ENCODE measurements at places on chromosomes 4 and X. TPM values are rescaled to one million over a fixed set of nuclear protein-coding genes. Genes with fewer than 3 reads are reported as not detected.

Gene SLC26A1
- not detected for total RNA-seq

Gene VSIG4
- total RNA-seq: 0.60 TPM

Gene CA5B
- total RNA-seq: 82.2 TPM

Gene SGMS2
- total RNA-seq: not detected

Gene GPRIN3
- total RNA-seq: 88.5 TPM

Gene SPATA4
- not detected for total RNA-seq

Gene AMOT
- total RNA-seq: 2.7 TPM

Gene ZFP42
- total RNA-seq: not detected

Gene RCHY1
- 29.0 TPM for total RNA-seq

- H3K27ac ChIP-seq: no peak overlapping the region
- no peak overlapping the region for H3K4me3 ChIP-seq
- H3K27me3 ChIP-seq: no peaks in the 10 kb centered on the region
- no peaks in the 10 kb centered on the region for H3K4me1 ChIP-seq
- no peak for DNase-seq
These were observed 206.0 kb downstream of the HHIP start for GRCh38 chr4:144851948-144852347.

DNA sequence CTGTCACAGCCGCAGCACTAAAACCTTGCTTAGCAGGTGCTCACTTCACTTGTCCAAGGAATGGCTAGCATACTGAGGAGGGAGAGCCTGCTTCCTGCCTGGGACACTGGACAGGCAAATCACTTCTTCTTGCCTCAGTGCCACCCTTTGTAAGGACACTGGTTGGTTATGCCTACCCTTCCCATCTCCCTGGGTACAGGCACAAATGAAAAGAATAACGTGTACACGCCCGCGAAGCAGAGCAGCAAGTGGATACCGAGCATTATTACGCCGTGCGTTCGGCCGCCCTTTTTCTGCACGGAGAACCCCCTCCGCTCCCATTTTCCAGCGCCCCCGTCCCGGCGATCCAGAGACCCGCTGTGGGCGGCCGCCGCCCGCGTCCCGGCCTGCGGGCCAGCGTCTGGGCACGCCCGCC lies 338 bp upstream of the KLHL2 start:
- H3K27me3 ChIP-seq: no peaks in the 10 kb centered on the region
- H3K4me3 ChIP-seq: peak overlapping the region; percentile 94
- H3K36me3 ChIP-seq: peaks cover 3% of the 10 kb centered on the region
- DNase-seq: no peak

DNA sequence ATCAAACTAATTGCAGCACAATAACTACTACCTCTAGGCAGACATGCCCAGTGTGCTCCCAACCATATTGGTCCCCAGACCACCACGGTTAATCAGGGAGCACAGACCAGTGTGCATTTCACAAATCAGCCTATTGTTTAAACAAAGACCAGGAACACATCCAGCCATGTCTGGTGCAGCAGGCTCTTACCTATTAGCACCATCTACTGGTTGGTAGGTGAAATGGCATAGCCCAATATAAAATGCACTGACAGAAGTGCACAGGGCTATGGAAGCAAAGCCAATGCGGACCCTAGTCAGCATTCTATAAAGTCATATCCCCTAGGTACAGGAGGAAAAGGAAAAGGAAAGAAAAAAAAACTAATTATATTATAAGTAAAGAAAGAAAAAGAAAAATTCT lies 15.5 kb upstream of the CYLC1 start:
- no peak for DNase-seq
- H3K27ac ChIP-seq: no peak overlapping the region
- no peaks in the 10 kb centered on the region for H3K36me3 ChIP-seq

- H3K36me3 ChIP-seq: peaks cover 2% of the 10 kb centered on the region
- no peak for DNase-seq
- H3K4me3 ChIP-seq: no peak overlapping the region
These were observed 45.7 kb upstream of the INTU start for GRCh38 chr4:127586922-127587571.

- no peak for DNase-seq
- H3K4me1 ChIP-seq: peaks cover 33% of the 10 kb centered on the region
- H3K36me3 ChIP-seq: peaks cover 2% of the 10 kb centered on the region
- peak overlapping the region; percentile 36 for H3K4me3 ChIP-seq
- peak overlapping the region; percentile 88 for H3K27ac ChIP-seq
These were observed 32.3 kb downstream of the BCOR start for GRCh38 chrX:40065296-40066046.

- H3K4me1 ChIP-seq: no peaks in the 10 kb centered on the region
- no peaks in the 10 kb centered on the region for H3K36me3 ChIP-seq
- no peak overlapping the region for H3K4me3 ChIP-seq
- H3K27me3 ChIP-seq: no peaks in the 10 kb centered on the region
- no peak overlapping the region for H3K27ac ChIP-seq
- no peak for DNase-seq
These were observed 23.2 kb upstream of the LUZP4 start for GRCh38 chrX:115266300-115266699.

DNA sequence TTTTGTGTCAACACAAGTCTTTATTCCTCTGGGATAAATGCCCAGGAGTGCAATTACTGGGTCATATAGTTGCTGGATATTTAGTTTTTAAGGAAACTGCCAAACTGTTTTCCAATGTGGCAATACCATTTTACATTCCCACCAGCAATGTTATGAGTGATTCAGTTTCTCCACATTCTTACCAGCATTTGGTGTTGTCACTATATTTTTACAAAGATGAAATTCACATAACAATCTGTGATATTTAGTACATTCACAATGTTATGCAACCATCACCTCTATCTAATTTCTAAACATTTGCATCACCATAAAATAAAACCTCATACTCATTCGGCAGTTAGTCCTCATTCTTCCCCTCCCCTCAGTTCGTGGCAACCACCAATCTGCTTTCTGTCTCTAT lies 75.0 kb downstream of the MAMLD1 start:
- no peak for DNase-seq
- H3K4me1 ChIP-seq: no peaks in the 10 kb centered on the region
- H3K4me3 ChIP-seq: no peak overlapping the region
- H3K36me3 ChIP-seq: no peaks in the 10 kb centered on the region
- no peak overlapping the region for H3K27ac ChIP-seq

- peaks cover 2% of the 10 kb centered on the region for H3K36me3 ChIP-seq
- H3K4me3 ChIP-seq: peak overlapping the region; percentile 67
- H3K4me1 ChIP-seq: no peaks in the 10 kb centered on the region
- no peak overlapping the region for H3K27ac ChIP-seq
- no peak for DNase-seq
These were observed 87.3 kb downstream of the PRSS12 start for GRCh38 chr4:118265312-118266144.

- no peak for DNase-seq
- H3K4me3 ChIP-seq: no peak overlapping the region
- no peaks in the 10 kb centered on the region for H3K4me1 ChIP-seq
- no peak overlapping the region for H3K27ac ChIP-seq
- H3K27me3 ChIP-seq: no peaks in the 10 kb centered on the region
- peaks cover 4% of the 10 kb centered on the region for H3K36me3 ChIP-seq
These were observed 96.7 kb upstream of the PBDC1 start for GRCh38 chrX:76076124-76076523.

DNA sequence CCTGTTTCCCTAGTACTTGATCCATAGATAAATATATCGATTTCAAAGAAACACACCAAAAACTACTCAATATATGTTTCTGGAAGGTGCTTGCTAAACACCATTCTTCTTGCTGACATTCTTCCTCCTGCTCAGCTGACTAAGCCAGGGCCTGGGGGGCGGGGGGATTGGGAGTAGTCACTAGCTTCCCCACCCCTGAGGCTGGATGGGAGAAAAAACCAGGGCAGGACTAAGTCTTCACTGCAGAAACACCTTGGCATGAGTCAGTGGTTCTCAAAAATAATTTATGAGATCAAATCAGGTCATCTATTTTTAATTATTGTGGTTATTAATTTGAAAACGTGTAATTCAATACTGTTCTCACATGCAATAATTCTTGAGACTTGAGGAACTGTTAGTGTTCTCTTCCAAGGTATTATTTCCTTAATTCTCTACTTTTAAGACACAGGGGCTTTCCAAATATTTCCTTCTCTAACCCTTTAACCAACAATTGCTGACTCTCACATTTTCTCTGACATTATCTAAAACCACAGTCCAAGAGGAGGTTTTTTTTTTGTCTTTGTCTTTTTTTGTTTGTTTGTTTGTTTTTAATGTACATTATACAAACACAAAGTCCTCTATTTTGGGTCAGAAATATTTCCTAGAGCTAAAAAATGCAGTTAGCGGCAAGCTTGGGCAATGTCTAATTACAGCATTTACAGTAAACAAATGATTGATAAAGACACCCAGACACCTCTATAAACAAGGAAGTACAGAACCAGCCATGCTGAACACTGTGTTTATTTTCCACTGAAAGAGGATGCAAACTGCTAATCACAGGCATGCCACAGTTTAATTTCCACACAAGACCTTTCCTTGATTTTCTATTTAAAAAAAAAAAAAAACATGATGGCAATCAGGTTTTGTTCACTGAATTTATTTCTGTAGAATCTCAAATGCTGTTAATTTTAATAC lies 120.3 kb upstream of the USP9X start:
- no peaks in the 10 kb centered on the region for H3K27me3 ChIP-seq
- H3K36me3 ChIP-seq: no peaks in the 10 kb centered on the region
- no peak overlapping the region for H3K27ac ChIP-seq
- no peaks in the 10 kb centered on the region for H3K4me1 ChIP-seq

DNA sequence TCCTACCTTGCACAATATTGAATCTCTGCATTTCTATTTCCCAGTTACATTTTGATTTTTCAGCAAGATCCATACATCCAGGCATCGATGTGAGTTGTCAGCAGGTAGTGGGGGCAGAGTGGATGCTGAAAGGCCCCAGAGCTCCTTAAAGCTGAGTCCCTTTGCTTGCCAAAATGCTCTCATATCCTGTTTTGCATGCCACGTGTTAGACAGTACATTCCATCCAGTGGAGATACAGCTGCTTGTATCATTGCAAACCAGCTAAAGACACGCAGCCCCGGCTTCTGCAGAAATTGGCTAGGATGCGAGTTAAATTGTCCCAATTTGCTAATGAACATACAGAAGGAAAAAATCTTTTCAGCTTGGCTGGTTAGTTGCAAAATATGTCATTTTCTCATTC lies 179.6 kb upstream of the MXRA5 start:
- H3K27ac ChIP-seq: no peak overlapping the region
- no peaks in the 10 kb centered on the region for H3K27me3 ChIP-seq
- H3K4me1 ChIP-seq: no peaks in the 10 kb centered on the region
- no peak for DNase-seq
- no peak overlapping the region for H3K4me3 ChIP-seq

- H3K27me3 ChIP-seq: peaks cover 15% of the 10 kb centered on the region
- no peak overlapping the region for H3K27ac ChIP-seq
- DNase-seq: no peak
- H3K36me3 ChIP-seq: no peaks in the 10 kb centered on the region
- H3K4me1 ChIP-seq: peaks cover 11% of the 10 kb centered on the region
- H3K4me3 ChIP-seq: no peak overlapping the region
These were observed 8.4 kb upstream of the DUSP9 start for GRCh38 chrX:153638436-153639176.

GRCh38 chr4:95304898-95305297 lies 243.9 kb downstream of the UNC5C start:
- H3K36me3 ChIP-seq: no peaks in the 10 kb centered on the region
- no peaks in the 10 kb centered on the region for H3K27me3 ChIP-seq
- no peak overlapping the region for H3K27ac ChIP-seq

GRCh38 chrX:17377795-17378194 lies 2.8 kb downstream of the NHS start:
- peaks cover 5% of the 10 kb centered on the region for H3K27me3 ChIP-seq
- no peak for DNase-seq
- H3K4me1 ChIP-seq: no peaks in the 10 kb centered on the region
- no peaks in the 10 kb centered on the region for H3K36me3 ChIP-seq
- no peak overlapping the region for H3K4me3 ChIP-seq

- H3K36me3 ChIP-seq: peaks cover 3% of the 10 kb centered on the region
- DNase-seq: no peak
- no peak overlapping the region for H3K4me3 ChIP-seq
- H3K27me3 ChIP-seq: peaks cover 32% of the 10 kb centered on the region
- no peak overlapping the region for H3K27ac ChIP-seq
These were observed 25.8 kb upstream of the PLA2G12A start for GRCh38 chr4:109755656-109756055.

DNA sequence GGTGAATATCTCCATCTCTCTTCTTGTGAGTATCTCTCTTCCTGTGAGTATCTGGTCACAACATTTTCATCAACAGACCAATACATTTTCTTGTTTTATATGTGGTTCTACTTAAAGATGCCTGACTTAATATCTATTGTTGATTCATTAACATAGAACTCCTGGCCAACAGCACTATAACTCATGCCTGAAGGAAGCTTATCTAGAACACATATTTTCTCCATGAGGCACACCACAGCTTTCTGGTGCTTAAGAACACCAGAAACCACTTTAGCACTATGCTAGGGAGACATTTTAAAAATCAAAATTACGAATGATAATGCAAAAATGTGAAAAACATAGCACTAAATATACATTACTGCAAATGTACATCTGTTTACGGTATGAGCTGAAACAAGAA lies 190.4 kb downstream of the GABRB1 start:
- H3K4me3 ChIP-seq: no peak overlapping the region
- no peaks in the 10 kb centered on the region for H3K36me3 ChIP-seq

DNA sequence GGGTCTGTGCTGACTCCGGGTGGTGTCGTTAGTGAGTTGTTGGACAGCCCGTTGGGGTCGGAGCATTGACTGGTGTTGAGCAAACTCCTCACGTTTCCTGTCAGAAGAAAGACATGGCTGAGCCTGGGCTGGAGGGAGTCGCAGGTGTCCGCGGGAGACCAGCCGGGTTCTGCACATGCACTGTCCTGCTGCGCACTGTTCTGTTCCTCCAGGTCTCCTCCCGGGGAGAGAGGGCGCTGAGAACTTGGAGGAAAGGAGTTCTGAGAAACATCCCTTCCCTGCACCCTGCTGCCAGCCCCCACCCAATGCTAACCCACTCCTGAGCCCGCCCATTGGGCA lies 1.1 kb downstream of the ZNF141 start:
- H3K4me1 ChIP-seq: peaks cover 4% of the 10 kb centered on the region
- no peak for DNase-seq
- peak overlapping the region; percentile 96 for H3K4me3 ChIP-seq
- no peaks in the 10 kb centered on the region for H3K27me3 ChIP-seq
- H3K36me3 ChIP-seq: peaks cover 7% of the 10 kb centered on the region

GRCh38 chr4:111630705-111631104 lies 514.5 kb upstream of the FAM241A start:
- no peaks in the 10 kb centered on the region for H3K27me3 ChIP-seq
- no peaks in the 10 kb centered on the region for H3K36me3 ChIP-seq

- DNase-seq: peak; percentile 9
- peak overlapping the region; percentile 41 for H3K27ac ChIP-seq
- peaks cover 6% of the 10 kb centered on the region for H3K4me1 ChIP-seq
- H3K27me3 ChIP-seq: no peaks in the 10 kb centered on the region
These were observed 22.7 kb downstream of the MAP9 start for GRCh38 chr4:155353923-155354540.

Measured in T-helper 17 cell (primary cell).